Stomach (tissue), 19 donors: ENCODE measurements at places on chromosomes 2 and 18. TPM values are rescaled to one million over a fixed set of nuclear protein-coding genes. Genes with fewer than 3 reads are reported as not detected.

- H3K4me1 ChIP-seq = no peaks in the 10 kb centered on the region
- H3K4me3 ChIP-seq = no peak overlapping the region
- DNase-seq = no peak
- H3K27ac ChIP-seq = no peak overlapping the region
These were observed 556.1 kb downstream of the CMPK2 start for GRCh38 chr2:6309415-6310255.

DNA sequence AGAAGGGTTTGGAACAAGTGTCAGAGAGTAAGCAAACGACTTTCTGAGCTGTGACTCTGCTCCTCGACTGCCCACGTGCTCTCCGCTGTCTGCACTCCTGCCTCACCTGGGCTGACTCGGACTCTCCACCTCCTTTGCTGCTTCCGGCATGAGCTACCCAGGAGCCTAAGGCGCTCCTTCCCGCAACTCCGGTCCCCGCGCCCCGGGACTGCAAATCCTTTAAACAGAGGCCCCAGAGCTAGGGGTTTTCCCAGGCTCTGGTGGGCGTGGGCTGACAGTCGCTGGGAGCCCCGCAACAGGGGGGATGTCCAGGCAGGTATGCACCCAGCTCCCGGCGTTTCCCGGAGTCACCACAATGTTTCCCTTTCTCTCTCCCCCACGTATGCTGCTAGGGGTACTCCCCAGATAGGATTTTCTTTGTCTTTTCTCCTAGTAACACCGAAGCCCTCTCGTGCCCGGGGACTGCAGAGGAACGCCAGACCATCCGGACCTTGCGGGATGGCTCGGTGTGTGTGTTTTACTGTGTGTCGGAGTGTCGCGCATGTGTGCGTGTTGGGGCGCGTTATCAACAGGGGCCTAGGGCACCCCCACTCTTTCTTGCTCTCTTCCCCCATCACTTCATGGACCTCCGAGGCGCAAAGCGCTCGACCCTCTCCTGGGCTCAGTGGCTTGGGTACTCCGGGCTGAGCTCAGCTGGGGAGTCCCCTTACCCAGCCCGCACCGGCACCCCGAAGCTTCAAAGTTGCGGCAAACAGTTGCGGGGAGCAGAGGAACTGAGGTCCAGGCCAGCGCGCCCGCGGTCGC, 691 bp upstream of the THSD7B start:
- peak overlapping the region; percentile 52 for H3K4me3 ChIP-seq
- no peaks in the 10 kb centered on the region for H3K36me3 ChIP-seq
- H3K27ac ChIP-seq = no peak overlapping the region
- H3K27me3 ChIP-seq = peaks cover 23% of the 10 kb centered on the region
- peaks cover 11% of the 10 kb centered on the region for H3K4me1 ChIP-seq

DNA sequence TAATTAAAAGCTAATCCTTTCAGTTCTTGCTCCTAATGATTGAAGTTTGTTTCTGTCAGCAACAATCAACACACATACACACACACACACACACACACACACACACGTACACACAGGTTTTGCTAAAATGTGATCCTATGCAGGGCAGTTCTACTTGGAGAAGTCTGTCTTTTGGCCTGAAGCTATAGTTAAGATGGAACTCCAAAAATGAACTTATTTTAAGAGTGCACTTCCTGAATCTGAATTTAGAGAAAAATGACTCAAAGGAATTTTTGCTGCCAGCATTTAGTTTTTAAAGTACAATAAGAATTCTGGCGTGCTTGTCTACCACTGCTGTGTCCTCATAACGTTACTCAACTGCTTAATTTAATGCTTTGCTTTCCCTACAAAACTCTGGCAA, 6.6 kb downstream of the GALNT5 start:
- peak; percentile 41 for DNase-seq
- no peak overlapping the region for H3K4me3 ChIP-seq
- H3K36me3 ChIP-seq = no peaks in the 10 kb centered on the region

Gene GYPC
- 119 TPM for total RNA-seq

- H3K27me3 ChIP-seq = no peaks in the 10 kb centered on the region
- DNase-seq = no peak
- H3K4me1 ChIP-seq = peaks cover 16% of the 10 kb centered on the region
- no peak overlapping the region for H3K27ac ChIP-seq
- no peaks in the 10 kb centered on the region for H3K36me3 ChIP-seq
These were observed 33.6 kb downstream of the GCG start for GRCh38 chr2:162118166-162119031.

DNA sequence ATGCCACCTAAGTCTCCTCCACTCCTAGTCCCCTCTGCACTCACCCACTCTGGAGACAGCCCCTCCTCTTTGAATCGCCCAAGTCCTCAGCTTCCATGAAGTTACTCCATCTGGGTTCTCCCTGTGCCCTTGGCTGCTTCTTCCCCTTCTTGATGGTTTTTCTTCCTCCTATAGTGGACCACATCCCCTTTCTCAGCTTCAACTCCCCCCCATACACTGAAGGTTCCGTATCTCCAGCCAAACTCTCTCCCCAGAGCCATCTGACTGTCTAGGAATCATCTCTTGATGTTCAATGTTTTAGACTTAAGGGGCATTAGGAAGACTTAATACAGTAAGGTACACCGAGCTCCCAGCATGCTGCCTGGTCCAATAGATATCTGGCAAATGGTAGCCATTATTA, 39.6 kb downstream of the EMX1 start:
- no peaks in the 10 kb centered on the region for H3K4me1 ChIP-seq
- H3K4me3 ChIP-seq = no peak overlapping the region
- no peaks in the 10 kb centered on the region for H3K36me3 ChIP-seq
- H3K27ac ChIP-seq = no peak overlapping the region
- H3K27me3 ChIP-seq = no peaks in the 10 kb centered on the region

Gene CHRNA1
- total RNA-seq = not detected

DNA sequence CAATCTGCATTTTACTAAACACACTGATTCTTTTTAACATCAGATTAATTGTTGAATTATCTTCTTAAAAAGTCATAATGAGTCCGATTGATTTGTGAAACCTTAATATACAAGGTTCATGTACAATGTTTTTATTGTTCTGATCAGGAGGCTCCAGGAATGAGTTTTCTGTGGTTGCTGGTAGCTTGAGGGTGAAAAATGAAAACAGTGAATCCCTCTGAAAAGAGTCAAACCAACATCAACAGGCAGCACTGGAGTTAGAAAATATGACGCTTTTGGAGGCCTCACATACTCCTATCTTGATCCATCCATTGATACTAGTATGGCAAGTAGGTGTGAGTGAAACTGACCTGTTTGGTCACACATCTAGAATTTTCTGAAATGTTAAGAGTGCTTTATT, 216.3 kb upstream of the ETAA1 start:
- H3K4me1 ChIP-seq = no peaks in the 10 kb centered on the region
- no peaks in the 10 kb centered on the region for H3K27me3 ChIP-seq
- DNase-seq = no peak
- no peaks in the 10 kb centered on the region for H3K36me3 ChIP-seq

- H3K36me3 ChIP-seq = no peaks in the 10 kb centered on the region
- peaks cover 18% of the 10 kb centered on the region for H3K4me1 ChIP-seq
- no peaks in the 10 kb centered on the region for H3K27me3 ChIP-seq
- no peak overlapping the region for H3K4me3 ChIP-seq
These were observed 431.4 kb upstream of the TNP1 start for GRCh38 chr2:217291259-217291658.

GRCh38 chr2:63842149-63843061, 709 bp downstream of the UGP2 start:
- no peaks in the 10 kb centered on the region for H3K27me3 ChIP-seq
- H3K4me3 ChIP-seq = peak overlapping the region; percentile 86
- H3K27ac ChIP-seq = peak overlapping the region; percentile 99
- H3K4me1 ChIP-seq = peaks cover 53% of the 10 kb centered on the region
- DNase-seq = peak; percentile 80
- H3K36me3 ChIP-seq = no peaks in the 10 kb centered on the region

DNA sequence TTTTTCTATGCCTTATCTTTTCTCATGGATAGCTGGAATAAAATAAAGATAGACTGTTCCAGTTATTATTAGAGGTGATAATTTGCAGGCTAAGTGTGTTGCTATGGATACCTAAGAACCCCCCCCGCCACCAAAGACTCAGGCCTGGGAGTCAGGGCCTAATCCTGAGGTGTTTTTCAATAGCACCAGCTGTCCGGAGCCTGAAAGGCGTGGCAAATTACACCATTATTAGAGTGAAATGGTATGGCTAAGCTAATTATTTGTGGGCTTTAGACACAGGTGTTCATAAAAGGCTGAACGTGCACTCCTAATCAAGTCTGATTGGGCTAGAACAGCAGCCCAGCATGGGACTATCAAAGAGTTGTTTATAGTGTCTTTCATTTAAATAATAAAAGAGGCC, 293.2 kb upstream of the DCC start:
- DNase-seq = peak; percentile 18
- H3K27ac ChIP-seq = no peak overlapping the region
- no peaks in the 10 kb centered on the region for H3K27me3 ChIP-seq
- no peaks in the 10 kb centered on the region for H3K36me3 ChIP-seq

DNA sequence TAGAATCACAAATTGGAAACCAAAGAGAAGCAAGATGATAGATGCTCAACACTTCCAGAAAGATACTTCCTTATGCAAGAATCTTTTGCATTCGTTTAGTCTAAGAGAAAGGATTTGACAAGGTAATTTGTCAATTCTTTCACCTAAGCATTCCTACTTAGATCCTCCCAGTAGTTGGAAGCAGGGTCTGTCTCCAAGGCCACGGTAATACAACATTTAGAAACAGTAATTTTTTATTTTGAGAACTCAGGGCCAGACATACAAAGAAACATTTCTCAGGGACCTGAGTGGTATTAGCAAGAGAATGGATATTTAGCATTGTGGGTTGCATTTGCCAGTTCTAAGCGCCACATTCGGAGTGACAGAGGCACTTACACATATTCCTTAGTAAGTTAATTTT, 68.6 kb downstream of the ACYP2 start:
- H3K4me1 ChIP-seq = no peaks in the 10 kb centered on the region
- no peaks in the 10 kb centered on the region for H3K27me3 ChIP-seq
- H3K27ac ChIP-seq = no peak overlapping the region
- DNase-seq = no peak
- peaks cover 3% of the 10 kb centered on the region for H3K36me3 ChIP-seq

Gene CELF4
- total RNA-seq = 1.2 TPM

GRCh38 chr2:105880637-105881036, 135.9 kb downstream of the NCK2 start:
- peaks cover 60% of the 10 kb centered on the region for H3K4me1 ChIP-seq
- DNase-seq = no peak
- no peak overlapping the region for H3K4me3 ChIP-seq
- no peaks in the 10 kb centered on the region for H3K27me3 ChIP-seq
- peaks cover 6% of the 10 kb centered on the region for H3K36me3 ChIP-seq
- no peak overlapping the region for H3K27ac ChIP-seq

GRCh38 chr2:60118061-60118460, 435.4 kb downstream of the BCL11A start:
- H3K27me3 ChIP-seq = no peaks in the 10 kb centered on the region
- no peak overlapping the region for H3K27ac ChIP-seq
- no peaks in the 10 kb centered on the region for H3K4me1 ChIP-seq
- no peaks in the 10 kb centered on the region for H3K36me3 ChIP-seq
- H3K4me3 ChIP-seq = no peak overlapping the region
- no peak for DNase-seq

Gene PSMA8
- not detected for total RNA-seq
